ENCODE measurements at places on chromosomes 5 and 9. TPM values are rescaled to one million over a fixed set of nuclear protein-coding genes. Genes with fewer than 3 reads are reported as not detected.

NELFB gene
- 68.6 TPM for total RNA-seq

IGFBPL1 gene
- 24.2 TPM for total RNA-seq

NR6A1 gene
- 19.8 TPM for total RNA-seq

FBP2 gene
- not detected for total RNA-seq

TRPM6 gene
- 0.06 TPM for total RNA-seq

GMCL2 gene
- not detected for total RNA-seq

SETD9 gene
- total RNA-seq: 7.9 TPM

DNAH5 gene
- total RNA-seq: under 0.01 TPM

P4HA2 gene
- total RNA-seq: 51.3 TPM

INSL6 gene
- total RNA-seq: not detected

LCP2 gene
- not detected for total RNA-seq

ISL1 gene
- 10.4 TPM for total RNA-seq

C1QTNF3 gene
- 4.6 TPM for total RNA-seq

CCDC192 gene
- total RNA-seq: not detected

All from cardiac muscle cell (in vitro differentiated cells and primary cell).